MCF 10A (cell line): ENCODE measurements at places on chromosomes 11 and 22. TPM values are rescaled to one million over a fixed set of nuclear protein-coding genes. Genes with fewer than 3 reads are reported as not detected.

GDPD4 gene
- not detected in 2 replicates for total RNA-seq

YPEL1 gene
- 0.07 and 0.27 TPM in 2 replicates for total RNA-seq

CCT8L2 gene
- total RNA-seq: not detected in 2 replicates

DNA sequence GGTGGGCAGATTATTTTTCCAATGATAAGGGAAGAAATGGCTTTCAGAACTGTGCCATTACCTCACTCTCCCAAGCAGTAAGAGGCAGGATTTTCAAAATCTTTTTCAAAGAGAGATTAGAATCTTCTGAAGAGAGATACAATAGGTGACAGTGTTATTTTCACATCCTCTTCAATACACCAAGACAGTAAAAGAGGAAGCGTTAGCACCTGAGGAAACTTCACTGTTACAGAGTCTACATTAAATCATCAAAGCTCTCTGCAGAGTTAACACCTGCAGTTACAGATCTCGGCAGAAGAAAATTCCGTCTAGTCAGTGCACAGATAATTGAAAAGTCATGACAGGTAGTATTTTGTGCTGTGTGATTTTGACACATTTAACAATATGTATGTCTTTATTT is 144.9 kb downstream of the PGR start:
- DNase-seq: no peak
- no peaks in the 10 kb centered on the region for H3K4me1 ChIP-seq
- no peaks in the 10 kb centered on the region for H3K36me3 ChIP-seq
- H3K27ac ChIP-seq: no peak overlapping the region
- H3K4me3 ChIP-seq: no peak overlapping the region

DNA sequence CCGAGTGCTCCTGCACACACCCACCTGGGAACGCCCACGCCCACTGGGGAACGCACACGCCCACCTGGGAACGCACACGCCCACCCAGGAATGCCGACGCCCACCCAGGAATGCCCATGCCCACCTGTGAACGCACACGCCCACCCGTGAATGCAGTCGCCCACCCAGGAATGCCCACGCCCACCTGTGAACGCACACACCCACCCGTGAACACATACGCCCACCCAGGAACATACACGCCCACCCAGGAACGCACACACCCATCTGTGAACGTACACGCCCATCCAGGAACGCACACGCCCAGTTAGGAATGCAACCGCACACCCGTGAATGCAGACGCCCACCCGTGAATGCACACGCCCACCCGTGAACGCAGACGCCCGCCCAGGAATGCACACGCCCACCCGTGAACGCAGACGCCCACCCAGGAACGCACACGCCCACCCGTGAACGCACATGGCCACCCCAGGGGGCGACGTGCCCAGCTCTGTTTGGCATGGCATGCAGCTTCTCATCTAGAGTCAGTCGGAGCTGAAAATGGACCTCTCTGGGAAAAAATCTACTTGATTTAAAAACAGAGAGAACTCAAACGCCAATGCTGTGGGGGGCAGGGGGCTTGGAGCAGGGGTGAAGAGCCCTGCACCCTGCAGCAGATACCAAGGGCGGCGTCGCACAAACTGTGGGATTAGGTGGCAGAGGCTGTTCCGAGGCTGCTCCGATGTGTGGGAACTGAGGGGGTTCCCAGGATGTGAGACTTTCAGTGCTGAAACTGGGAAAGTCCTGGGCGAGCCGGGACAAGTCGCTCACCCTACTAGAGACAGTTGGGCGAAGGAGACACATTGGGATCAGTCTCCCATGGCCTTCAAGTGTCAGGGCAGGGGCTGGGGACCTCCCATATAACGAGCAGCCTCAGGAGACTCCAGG is 83.3 kb downstream of the MYEOV start:
- no peaks in the 10 kb centered on the region for H3K4me1 ChIP-seq
- peak; percentile 76 for DNase-seq

PRODH gene
- 6.0 and 8.4 TPM in 2 replicates for total RNA-seq

DNA sequence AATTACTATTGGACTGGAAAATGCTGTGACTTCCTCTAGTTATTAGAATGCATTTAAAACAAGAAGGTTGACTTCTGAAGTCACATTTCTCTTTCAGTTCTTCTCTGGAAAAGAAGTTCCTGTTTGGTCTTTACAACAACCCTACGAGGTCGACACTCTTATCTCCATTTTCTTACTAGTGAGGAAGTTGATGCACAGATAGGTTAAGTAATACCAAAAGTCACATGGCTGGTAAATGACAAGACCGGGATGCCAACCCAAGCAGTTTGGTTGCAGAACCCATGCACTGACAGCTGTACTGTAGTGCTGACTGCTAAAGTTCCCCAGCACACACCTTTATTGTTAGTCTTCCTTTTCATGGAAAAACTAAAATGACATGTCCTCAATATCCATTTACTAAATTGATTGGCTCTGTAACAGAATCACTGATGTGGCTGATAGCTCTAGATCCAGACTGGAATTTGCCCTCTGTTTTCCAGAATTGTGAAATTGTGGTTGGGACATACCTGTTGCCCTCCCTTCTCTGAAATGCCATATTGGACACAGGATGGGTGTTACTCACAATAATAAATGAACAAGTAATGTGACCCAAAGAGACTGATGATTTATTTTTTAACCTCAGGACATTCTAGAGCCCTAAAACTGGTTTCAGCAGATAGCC is 9.4 kb upstream of the TECTA start:
- DNase-seq: peak; percentile 13
- H3K4me3 ChIP-seq: no peak overlapping the region
- H3K27me3 ChIP-seq: no peaks in the 10 kb centered on the region
- no peak overlapping the region for H3K27ac ChIP-seq
- peaks cover 20% of the 10 kb centered on the region for H3K36me3 ChIP-seq
- peaks cover 7% of the 10 kb centered on the region for H3K4me1 ChIP-seq

DNA sequence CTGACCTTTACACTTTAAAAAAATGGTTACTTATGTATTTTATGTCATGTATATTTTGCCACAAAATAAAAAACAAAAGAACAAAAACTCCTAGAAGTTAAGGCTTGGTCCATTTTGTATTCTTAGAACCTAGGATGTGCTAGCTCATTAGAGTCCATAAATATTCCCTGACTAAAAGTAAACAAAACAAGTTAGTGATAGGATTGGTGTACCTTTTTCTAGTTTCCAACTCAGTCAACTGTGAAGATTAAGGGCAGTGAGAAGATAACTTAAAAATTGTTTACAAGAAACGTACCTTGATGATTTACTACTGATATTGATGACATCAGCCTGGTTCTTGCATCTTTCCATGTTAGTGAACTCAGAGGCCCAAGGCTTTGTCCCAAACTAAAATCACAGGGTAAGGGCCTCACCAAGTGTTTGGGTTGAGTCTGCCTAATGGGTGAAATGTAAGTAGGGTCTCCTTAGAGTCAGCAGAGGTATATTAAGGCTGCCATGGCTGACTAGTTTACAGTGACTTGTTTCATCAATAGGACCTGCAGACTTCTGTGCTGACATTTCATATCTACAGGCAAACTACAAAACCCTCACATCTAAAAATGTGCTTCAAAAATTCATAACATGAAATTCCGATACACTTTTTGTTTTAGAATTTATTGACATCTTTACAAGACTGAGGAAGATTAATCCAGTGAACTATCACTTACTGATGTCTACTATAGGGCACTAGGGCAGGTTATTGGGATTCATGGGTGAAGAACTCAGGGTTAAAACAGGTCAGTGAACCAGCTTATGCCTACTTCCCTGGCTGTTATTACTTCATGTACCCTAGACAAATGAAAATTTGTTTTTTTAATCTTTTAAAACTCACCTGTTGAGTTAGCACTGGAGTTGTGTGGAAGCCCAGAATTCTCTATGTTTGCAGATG is 4.4 kb downstream of the TMEM123 start:
- H3K4me1 ChIP-seq: peaks cover 26% of the 10 kb centered on the region
- no peaks in the 10 kb centered on the region for H3K27me3 ChIP-seq
- H3K36me3 ChIP-seq: peaks cover 45% of the 10 kb centered on the region
- no peak for DNase-seq

- H3K4me1 ChIP-seq: peaks cover 37% of the 10 kb centered on the region
- H3K27ac ChIP-seq: peak overlapping the region; percentile 43
- peaks cover 31% of the 10 kb centered on the region for H3K36me3 ChIP-seq
- no peak for DNase-seq
- H3K27me3 ChIP-seq: no peaks in the 10 kb centered on the region
- H3K4me3 ChIP-seq: no peak overlapping the region
Observed at GRCh38 chr11:12716816-12717215, 42.6 kb downstream of the TEAD1 start.

DNA sequence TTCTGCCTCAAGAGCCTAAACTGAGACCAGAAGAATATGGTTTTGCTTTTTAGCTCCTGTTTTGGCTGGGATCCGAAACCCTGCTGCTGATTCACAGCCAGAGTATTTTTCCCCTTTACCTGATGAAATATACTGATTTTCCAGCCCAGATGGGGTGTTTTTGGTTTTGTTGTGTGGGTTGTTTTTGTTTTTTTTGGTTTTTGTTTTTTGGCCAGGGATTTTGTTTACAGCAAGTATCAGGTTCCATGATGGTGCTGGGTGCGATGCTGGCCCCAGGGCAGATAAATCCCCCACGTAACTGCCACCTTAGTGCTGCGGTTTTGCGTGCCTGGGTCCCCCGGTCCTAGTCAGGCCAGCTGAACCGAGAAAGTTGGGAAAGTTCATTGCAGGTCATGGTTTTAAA is 103.7 kb downstream of the ZBTB16 start:
- H3K36me3 ChIP-seq: peaks cover 100% of the 10 kb centered on the region
- H3K4me3 ChIP-seq: peak overlapping the region; percentile 45
- peak; percentile 91 for DNase-seq
- H3K4me1 ChIP-seq: peaks cover 94% of the 10 kb centered on the region
- H3K27ac ChIP-seq: peak overlapping the region; percentile 99
- H3K27me3 ChIP-seq: no peaks in the 10 kb centered on the region

CLTCL1 gene
- 12.2 and 21.7 TPM in 2 replicates for total RNA-seq

PRG3 gene
- not detected in 2 replicates for total RNA-seq

GRCh38 chr22:37410174-37411055 is 16.9 kb downstream of the ELFN2 start:
- H3K4me3 ChIP-seq: no peak overlapping the region
- peaks cover 7% of the 10 kb centered on the region for H3K4me1 ChIP-seq
- no peak overlapping the region for H3K27ac ChIP-seq
- no peak for DNase-seq

GRM5 gene
- total RNA-seq: not detected in 2 replicates

DNA sequence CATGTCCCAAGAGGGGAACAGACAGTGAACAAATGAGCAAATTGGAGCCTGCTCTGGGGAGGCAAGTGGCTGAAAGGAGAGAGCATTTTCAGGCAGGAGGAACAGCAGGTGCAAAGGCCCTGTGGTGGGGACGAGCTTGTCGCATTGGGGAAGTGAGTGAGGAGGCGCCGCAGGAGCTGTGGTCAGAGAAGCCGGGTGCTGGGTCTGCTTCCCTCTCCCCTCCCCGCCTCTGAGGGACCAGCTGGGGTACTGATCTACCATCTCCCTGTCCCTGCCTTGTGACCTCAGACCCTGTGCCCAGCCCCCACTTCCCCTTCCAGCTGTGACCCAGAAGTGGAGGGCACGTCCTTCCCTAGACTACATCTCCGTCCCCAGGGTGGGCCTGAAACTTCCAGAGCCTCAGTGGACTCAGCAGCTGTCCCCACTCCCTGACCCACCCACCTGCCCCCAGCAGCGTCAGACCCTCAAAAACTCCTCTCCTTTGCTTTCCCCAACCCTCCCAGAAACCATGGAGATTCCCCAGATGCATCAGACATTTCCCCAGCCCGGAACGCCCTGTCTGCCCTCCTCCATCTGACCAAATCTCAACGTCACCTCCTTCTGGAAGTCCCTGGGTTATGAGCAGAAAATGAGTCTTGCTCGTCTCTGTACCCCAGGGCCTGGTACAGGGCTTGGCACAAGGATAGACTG is 19.7 kb upstream of the PDGFB start:
- no peak for DNase-seq
- no peak overlapping the region for H3K4me3 ChIP-seq
- no peaks in the 10 kb centered on the region for H3K36me3 ChIP-seq
- no peaks in the 10 kb centered on the region for H3K27me3 ChIP-seq
- peaks cover 7% of the 10 kb centered on the region for H3K4me1 ChIP-seq
- no peak overlapping the region for H3K27ac ChIP-seq

DNA sequence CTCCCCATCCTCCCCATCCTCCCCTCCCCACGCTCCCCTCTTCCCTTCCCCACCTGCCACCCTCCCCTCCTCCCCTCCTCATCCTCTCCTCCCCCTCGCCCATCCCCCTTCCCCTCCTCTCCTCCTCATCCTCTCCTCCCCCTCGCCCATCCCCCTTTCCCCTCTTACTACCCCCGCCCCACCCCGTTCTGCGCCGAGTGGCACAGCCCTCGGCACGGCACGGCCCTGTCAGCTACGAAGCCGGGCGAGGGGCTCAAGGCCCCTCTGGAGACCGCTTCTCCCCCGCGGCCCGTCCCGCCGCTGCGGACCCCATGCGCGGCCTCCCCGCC is 449.9 kb downstream of the OPCML start:
- no peaks in the 10 kb centered on the region for H3K4me1 ChIP-seq
- H3K36me3 ChIP-seq: no peaks in the 10 kb centered on the region
- H3K27ac ChIP-seq: no peak overlapping the region
- no peaks in the 10 kb centered on the region for H3K27me3 ChIP-seq

GRCh38 chr22:48975316-48975741 is 852.3 kb downstream of the BRD1 start:
- no peaks in the 10 kb centered on the region for H3K36me3 ChIP-seq
- no peak overlapping the region for H3K4me3 ChIP-seq
- H3K4me1 ChIP-seq: no peaks in the 10 kb centered on the region
- no peak overlapping the region for H3K27ac ChIP-seq
- no peaks in the 10 kb centered on the region for H3K27me3 ChIP-seq

GRCh38 chr11:106853850-106854401 is 164.3 kb downstream of the GUCY1A2 start:
- H3K4me1 ChIP-seq: no peaks in the 10 kb centered on the region
- DNase-seq: no peak
- no peaks in the 10 kb centered on the region for H3K27me3 ChIP-seq
- no peaks in the 10 kb centered on the region for H3K36me3 ChIP-seq
